ENCODE measurements at places on chromosomes 2 and 18.

- no peak for DNase-seq
Observed at GRCh38 chr2:134132490-134132857, 121.4 kb upstream of the MGAT5 start.

- no peak for DNase-seq
Observed at GRCh38 chr18:37657493-37657892, 91.9 kb upstream of the CELF4 start.

DNA sequence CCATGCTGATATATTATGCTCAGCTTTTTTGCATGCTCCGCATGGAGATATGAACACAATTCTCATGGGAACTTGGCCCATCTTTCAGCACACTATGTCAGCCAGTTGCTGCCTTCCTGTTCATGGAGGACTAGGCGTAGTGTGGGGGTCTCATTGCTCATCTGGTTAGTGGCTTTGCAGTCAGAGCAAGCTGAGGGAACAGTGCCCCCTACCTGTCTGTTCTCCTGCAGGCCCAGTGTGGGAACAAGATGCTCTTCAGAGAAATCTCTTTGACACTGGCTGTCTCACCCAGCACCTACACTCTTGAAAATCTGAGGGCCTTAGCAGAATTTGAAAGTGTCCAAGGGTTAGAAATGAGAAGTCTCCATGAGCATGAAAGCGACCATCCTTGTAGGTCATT is 47.1 kb downstream of the SPTBN1 start:
- DNase-seq, result peak; percentile 14

DNA sequence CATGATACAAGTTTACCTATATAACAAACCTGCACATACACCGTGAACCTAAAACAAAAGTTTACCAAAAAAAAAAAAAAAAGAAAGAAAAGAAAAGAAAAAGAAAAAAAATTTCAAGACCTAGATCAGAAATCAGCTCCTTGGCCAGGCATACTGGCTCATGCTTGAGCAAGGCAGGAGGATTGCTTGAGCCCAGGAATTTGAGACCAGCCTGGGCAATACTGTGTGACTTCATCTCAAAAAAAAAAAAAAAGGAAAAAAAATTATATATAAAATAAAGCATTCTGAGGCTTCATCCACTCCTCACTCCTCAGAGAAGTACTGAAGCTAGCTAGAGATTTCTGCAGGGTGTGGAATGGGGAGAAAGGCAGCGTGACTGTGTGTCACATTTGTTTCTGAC is 11.8 kb upstream of the PROC start:
- DNase-seq, result no peak

- no peak for DNase-seq
Observed at GRCh38 chr2:57802243-57802642, 244.4 kb upstream of the VRK2 start.

- no peak for DNase-seq
Observed at GRCh38 chr2:218988164-218988563, 3.2 kb upstream of the FEV start.

GRCh38 chr2:106304612-106305184 is 110.6 kb upstream of the UXS1 start:
- no peak for DNase-seq

GRCh38 chr2:29787473-29788465 is 133.6 kb downstream of the ALK start:
- no peak for DNase-seq

DNA sequence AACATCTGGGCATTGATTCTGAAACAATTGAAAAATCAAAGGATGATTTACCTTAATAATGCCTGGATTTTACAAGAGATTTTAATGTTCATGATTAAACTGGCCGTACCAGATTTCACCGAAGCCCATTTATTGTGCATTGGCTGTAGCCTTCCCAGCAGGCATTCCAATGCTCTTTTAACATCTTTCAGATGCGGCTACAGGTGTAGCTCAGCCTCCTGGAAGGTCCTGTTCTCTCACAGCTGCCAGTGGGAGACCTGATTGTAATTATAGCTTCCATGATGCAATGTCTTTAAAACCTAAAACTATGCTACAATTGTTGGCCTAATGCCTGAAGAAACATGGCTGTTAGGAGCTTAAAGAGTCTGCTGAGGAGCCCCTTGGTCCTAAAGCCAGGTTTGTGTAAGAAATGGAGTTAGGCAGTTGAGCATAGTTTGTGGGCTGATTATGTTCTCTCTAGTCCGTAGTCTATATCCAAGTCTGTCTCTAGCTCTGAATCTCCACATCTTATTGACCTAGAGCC is 147.4 kb downstream of the CERS6 start:
- DNase-seq, result no peak

- no peak for DNase-seq
Observed at GRCh38 chr18:31774962-31775361, 14.3 kb upstream of the SLC25A52 start.

DNA sequence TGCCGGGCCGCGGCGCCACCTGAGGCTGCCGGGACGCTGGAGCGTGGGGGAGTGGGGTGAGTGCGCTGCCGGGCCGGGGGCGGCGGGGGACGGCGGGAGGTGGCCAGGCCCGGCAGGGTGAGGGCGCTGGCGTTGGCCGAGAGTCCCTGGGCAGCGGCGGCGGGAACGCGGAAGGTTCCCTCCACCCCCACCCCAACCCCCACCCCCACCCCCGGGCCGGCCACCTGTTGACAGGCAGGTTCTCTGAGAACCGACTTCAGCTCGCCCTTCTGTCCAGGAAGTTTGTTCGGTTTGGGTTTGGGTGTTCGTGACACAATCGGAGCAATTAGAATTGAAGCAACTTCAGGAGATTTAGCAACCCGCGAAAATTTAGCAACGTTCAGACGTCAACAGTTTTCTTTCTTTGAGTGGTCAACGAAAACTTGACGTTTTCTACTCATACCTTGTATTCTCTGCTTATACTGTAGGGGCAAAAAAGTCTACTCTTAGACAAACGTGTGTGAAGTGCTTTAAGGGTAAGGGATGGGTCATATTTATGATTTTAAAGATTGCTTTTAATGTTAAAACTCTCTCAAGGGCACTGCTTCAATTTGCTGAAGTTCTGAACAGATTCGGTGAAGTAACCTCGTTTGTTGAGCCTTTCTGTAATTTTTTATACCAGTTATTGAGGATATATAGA is 9.3 kb downstream of the OTX1 start:
- no peak for DNase-seq

DNA sequence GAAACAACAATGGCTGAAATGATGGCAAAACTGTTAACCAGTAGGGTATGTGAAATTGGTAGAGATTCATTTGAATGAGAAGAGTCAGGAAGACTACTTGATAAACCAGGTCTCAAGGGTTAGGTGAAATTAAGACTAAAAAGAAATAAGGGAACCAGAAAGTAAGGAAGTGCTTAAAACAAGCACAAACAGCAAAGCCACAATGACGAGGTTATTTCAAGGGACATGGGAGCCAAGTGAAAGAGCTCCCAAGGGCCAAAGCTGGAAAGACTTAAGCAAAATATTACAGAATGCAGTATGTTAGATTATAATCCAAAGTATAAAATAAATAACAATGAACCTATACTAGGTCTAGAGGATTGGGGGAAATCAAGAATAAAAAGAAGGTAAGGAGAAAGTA is 19.3 kb upstream of the CD302 start:
- DNase-seq, result no peak

DNA sequence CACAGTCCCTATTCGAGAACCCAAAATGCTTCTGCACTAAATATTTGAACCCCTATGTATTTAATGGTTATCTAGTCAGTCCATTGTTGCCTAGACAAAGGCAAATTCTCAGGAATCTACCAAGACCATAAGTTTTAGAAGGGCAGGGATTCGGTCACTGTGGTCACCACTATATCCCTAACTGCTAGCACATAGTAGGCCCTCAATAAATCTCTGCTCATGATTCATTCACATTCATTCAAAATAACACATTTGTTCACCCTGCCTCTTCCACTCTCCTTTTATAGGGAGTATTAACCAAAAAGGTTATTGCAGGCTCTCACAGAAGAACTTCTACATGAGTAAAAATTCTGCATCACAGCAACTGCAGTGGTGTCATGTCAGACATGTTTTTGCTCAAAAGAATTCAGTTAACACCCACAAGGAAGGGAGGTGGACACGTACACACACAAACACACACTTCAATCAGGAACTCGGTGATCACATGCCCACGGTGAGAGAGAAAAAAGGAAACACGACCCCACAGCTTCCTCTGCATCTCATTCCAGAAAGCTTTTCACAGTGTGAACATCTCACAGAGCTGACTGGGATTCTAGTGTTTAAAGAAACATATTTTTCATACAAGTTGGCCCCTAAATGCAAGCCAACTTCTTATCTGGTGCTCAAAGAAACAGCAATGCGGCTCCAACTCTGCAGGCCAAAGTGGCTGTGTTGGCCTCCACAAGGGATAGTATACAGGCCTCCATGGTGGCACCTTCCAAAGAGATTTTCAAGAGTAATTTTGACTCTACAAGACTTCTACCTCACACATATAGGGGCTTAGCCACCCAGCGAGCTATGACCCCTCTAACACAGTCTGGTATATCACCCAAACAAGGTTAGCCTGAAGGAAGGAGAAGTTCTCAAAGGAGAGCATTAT is 98.0 kb downstream of the ANKRD44 start:
- DNase-seq, result no peak

DNA sequence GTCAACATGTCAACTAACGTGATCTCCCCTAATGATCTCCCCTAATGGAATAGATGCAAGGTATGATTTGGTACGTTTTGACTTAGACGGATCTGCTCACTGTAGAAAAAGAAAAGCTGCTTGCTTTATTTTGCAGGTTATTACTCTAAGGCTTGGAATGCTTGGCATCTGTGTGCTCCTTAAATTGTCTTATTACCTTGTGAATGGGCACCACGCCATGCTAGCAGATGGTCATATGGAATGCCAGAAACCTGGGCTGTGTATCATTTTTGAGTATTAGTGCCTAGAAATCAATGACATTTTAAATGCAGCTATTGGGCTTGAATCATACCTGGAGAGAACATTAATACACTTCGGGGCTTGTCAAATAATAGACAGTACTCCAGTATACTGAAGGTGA is 16.5 kb upstream of the FIGN start:
- DNase-seq, result no peak

DNA sequence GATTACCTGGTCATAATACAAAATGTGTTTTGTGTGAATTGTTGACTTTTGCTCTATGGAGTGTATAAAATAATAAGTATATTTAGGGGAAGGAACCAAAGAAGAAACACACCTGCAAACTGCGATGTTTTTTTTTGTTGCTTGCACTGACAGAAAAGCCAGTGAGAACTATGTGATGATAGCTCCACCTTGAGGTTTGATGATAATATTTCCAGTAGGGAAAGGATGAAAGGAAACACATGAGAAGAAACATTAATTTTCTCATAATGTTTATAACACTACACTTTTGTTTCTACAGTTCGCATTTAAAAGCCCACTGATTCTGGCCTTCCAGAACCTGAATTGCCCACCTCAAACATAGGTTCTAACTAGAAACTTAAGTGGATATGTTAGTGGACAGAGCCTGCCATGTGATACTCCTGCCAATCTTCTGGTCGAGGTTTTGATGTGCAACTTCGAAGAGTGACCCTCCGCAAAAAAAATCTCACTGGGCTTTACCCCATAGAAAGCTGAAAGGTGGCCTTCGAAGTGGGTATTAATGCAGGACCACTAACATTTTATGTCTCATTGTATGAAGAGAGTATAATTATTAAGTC is 476.4 kb upstream of the SPHKAP start:
- DNase-seq, result no peak

DNA sequence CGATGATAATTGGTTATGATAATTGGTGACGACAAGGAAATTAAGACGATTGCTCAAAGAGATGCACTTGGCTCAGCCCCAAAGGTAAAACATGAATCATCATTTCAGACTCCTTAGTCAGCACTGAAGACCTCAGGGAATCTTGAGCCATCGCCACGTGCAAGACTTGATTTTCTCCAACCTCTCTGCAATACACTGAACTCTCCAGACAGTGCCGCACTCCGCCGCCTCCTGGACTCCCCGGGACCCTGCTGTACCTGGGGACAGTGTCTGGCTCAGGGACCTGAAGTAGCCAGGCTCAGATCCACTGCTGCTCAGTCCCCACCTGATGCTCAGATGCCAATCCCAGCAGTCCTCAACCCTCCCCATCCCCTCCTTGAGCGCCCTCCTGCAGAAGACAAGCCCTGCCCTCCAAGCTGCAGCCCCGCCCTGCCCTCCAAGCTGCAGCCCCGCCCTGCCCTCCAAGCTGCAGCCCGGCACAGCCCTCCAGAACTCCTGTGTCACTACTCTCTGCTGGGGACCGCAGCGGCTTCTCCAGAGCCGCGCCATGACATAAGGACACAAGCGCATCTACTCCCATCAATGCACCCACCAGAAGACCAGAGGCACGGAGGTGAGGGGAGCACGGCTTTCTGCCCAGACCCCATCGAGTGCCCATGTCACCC is 1.1 kb downstream of the TMEM18 start:
- DNase-seq, result no peak

GRCh38 chr2:212923393-212923792 is 228.0 kb downstream of the IKZF2 start:
- no peak for DNase-seq

- no peak for DNase-seq
Observed at GRCh38 chr2:100744589-100744988, 75.3 kb upstream of the NPAS2 start.

- no peak for DNase-seq
Observed at GRCh38 chr2:155727187-155727895, 605.2 kb downstream of the NR4A2 start.

GRCh38 chr2:196989496-196989895 is 63.0 kb upstream of the PGAP1 start:
- DNase-seq, result no peak

DNA sequence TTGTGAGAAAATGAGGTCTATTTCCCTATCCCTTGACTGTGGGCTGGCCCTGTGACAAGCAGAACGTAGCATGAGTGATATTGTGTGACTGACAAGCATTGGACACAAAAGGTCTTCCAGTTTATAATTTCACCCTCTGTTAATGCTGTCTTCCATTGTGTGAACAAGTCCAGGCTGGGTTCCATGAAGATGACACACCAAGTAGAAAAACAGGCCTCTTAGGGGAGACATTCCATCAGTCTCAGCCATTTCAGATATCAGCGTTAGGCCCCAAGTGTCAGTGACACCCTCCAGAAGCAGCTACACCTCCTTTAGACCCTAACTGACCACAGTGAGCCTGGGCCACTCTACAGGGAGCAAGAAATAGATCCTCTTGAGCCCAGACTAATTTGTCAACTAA is 511.3 kb downstream of the FBXO15 start:
- no peak for DNase-seq

DNA sequence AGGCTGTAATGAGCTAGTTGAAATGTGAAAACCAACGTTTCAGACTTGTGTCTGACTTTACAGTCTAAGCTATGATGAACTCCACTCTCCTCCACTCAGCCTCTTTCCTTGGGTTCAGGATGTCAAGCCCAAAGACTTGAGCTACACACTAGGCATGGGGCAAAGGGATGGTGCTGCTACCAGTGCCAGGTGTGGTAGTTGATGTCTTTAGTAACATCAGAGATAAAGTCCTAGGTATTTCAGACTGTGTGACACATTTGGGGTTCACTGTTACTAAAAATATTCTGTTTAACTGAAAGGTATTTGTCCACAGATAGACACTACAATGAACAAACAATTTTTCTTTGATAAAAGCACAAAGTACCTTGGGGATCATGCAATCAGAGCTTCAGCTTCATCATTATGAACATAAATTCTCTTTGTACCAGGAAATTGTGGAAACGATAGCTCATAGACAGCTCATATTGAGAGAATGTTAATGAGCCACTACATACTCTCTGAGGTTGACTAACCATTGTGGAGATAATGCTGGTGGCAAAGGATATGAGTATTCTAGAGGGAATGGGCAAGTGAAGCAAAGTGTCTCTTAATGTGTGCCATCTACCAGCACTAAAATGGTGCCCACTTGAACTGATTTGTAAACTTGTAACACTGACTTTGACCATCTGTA is 253.7 kb upstream of the THUMPD2 start:
- DNase-seq, result no peak

Data from stimulated activated CD4-positive, alpha-beta T cell treated with anti-CD3 and anti-CD28 coated beads, TNF-alpha, amount 100 ng/mL, for 24 hours (primary cell).